Ammon's horn (tissue), 1 donor: ENCODE measurements at places on chromosomes 2 and 18.

DNA sequence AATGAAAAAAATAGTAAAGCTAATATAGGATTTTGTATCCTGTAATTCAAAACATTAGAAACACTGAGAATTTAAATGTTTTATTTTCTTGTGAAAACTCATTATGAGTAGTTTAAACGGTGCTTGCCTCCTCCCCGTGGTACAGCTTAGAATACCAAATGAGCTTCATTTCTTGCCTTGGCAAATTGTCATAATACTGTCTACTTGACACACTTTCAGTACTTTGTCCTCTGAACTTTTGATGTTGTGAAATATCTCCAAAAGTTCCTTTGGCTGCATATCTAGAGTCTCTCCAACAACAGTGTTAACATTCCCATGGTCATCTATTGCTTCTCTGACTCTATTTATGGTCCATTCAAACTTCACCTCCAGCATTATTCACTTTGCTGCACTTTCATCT lies 61.9 kb upstream of the EPB41L5 start:
- no peak for DNase-seq

GRCh38 chr18:3059272-3059671 lies 46.3 kb upstream of the LPIN2 start:
- no peak for DNase-seq

DNA sequence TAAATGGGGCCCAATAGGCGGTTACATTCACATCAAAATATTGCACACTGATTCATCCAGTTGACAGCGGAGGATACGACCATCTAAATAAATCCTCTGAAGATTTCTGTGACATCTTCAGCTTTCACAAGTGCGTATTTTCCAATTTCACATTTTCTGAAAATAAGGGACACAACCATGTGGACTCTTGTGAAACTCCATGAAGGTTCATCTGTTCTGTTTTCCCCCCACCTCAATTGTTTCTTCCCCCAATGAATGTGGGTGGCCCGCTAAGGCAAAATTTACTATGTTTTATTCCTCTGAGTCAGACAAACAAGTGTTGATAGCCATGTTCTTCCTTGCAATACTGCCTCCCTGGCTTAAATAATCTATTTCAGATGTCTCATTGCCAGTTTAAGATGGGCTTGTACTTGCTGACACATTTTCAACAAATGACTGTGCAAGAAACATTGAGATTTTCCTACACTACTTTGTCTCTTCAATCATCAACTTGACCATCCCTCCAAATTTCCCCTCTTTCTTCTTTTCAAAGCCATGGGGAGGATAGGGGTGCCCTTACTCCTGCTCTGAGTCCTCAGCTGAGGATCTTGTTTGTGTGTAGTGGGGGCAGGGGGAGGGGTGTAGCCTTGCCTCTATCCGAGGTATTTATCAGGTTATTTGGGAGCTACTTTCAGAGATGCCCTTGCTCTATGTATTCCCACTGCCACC lies 78.2 kb downstream of the BCL11A start:
- DNase-seq = no peak

DNA sequence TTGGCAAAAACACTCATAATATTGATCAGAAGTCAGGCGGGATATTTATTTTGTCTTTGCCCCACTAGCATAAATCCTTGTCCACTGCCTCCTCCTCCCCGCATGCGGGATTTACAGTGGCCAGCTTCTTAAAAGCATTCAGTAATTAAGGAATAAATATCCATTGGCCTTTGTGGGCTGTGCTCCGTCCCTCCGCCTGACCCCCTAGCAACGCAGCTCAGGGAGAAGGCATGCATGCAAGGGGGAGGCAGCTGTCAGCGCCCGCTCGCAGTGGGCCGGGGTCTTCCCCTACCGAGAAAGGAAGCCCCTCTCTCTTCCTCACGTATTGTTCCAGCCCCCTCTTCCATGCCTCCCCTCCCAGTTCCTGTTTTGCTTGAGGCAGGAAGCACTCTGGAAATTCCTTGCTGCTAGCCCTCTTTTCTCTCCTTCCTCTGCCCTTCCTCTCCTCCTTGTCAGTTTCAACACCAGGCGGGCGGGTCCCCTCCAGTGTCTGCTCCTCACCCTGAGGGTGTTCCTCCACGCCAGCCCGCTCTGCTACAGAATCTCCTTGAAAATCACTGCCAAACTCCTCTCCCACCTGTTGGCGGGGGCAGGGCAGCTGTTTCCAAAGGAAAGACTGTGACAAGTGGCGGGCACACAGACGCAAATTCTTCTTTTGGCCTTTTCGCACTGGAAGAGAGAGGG lies 60.1 kb downstream of the GBX2 start:
- DNase-seq = no peak

DNA sequence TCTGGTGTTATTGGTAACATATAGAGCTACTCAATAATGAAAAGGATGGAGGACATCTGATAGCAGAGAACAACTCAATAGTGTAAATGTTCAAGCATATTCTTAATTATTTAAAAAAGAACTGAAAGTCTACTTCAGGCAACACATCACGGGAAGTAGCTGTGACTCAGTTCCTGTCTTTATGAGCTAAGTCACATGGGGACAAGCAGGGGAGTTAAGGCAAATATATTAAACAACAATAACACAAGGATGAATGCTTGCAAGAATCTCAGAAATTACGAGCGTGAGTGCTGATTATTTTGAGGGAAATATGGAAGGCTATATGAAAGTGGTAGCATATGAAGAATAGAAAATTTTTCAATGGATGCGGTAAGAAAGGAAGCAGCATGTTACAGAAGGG lies 4.0 kb upstream of the HNMT start:
- DNase-seq = no peak

- DNase-seq = no peak
Observed at GRCh38 chr2:25043241-25043867, 1.5 kb downstream of the EFR3B start.

- DNase-seq = no peak
Observed at GRCh38 chr2:70936979-70937811, 1.5 kb downstream of the ATP6V1B1 start.

GRCh38 chr2:60422826-60423483 lies 130.5 kb downstream of the BCL11A start:
- DNase-seq = no peak

DNA sequence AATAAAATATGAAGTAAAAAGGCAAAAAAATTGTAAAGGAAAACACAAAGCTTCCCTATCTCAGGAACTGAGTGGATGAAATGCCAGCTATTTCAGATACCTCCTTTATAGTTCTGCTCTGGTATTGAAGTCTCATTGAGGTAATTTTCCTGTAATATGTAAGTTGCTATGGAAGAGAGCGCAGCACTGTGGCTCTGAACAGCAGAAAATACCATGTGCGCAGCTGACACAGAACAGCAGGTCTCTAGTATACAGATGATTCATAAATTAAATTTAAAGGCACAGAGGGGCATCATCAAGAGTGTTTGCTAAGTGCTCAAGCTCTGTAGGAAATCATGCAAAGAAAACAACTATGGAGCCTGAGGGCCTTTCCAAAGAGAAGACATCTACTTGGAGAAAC lies 315.3 kb upstream of the CDH7 start:
- no peak for DNase-seq

GRCh38 chr2:217325816-217326215 lies 466.0 kb upstream of the TNP1 start:
- no peak for DNase-seq

- no peak for DNase-seq
Observed at GRCh38 chr2:142893241-142893640, 15.8 kb downstream of the KYNU start.

DNA sequence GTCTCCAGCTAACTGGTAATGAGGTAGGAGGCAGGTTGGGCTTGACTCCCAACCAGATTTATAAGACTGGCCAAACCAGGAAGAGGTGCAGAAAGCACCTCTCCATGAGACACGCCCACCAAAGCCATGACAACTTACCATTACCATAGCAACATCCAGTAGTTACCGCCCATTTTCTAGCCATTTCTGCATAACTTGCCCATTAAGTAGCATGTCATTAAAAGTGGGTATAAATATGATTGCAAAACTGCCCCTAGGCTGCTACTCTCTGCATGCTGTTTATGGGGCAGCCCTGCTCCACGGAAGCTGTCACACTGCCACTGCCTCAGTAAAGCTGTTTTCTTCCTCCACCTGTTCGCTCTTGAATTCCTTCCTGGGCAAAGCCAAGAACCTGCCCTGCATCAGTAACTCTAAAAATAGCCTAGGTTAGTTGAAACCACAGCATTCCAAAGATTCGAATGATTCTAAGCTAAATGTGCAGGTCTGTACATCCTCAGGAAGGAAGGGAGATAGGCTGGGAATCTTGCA lies 131.9 kb downstream of the ATL2 start:
- no peak for DNase-seq

DNA sequence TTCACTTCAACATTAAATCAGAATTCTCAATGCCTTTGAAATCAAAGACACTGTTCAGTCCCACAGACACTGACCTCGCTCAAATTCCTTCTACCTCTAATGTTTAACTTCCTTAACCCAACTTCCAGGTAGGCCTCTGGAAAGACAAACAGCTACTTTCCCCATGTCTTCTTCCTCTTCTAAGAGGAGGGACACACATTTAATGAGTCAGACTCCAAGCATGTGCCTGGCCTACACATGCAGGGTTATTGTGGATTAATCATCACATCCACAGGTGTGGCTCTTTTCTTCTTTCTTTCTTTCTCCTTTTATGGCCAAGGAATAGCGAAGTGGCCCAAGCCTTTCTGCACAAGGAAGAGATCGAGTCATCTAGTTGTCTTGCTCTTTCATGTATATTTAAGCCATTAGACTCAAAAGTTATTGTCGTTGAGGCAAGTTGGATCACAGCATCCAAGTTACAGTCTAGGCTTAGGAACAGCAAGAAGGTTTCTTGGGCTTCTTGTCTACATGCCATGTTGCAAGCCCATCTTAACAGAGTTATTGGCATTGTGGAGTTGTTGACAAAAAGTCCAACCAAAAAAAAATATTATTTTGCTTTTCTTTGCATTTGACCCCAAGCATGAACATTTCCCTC lies 387.8 kb downstream of the IRS1 start:
- DNase-seq = no peak

- DNase-seq = no peak
Observed at GRCh38 chr18:24536834-24537233, 76.4 kb downstream of the HRH4 start.

- DNase-seq = peak; percentile 30
Observed at GRCh38 chr2:143607231-143608062, 478.2 kb downstream of the ARHGAP15 start.

GRCh38 chr2:134675314-134675713 lies 43.5 kb downstream of the TMEM163 start:
- DNase-seq = no peak

DNA sequence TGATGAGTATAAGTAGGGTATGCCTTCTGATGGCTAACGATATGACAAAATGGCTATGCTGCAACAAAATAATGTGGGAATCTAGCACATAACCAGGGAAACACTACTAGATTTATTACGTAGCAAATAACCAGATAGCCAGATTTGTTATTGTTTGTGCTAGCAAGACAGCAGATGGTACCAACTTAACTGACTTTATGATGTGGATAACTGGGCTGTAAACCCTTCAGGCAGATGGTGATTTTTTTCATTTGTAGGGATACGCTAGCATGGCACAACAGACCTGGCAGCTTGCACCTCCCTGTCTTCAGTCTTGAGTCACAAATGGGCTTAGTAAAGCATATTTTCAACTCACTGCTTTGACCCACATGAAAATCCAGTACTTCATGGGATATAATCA lies 48.7 kb downstream of the PRELID3A start:
- DNase-seq = no peak

- peak; percentile 81 for DNase-seq
Observed at GRCh38 chr2:26136451-26136850, 36.4 kb upstream of the GAREM2 start.

GRCh38 chr18:55501982-55502710 lies 85.8 kb downstream of the TCF4 start:
- DNase-seq = no peak

DNA sequence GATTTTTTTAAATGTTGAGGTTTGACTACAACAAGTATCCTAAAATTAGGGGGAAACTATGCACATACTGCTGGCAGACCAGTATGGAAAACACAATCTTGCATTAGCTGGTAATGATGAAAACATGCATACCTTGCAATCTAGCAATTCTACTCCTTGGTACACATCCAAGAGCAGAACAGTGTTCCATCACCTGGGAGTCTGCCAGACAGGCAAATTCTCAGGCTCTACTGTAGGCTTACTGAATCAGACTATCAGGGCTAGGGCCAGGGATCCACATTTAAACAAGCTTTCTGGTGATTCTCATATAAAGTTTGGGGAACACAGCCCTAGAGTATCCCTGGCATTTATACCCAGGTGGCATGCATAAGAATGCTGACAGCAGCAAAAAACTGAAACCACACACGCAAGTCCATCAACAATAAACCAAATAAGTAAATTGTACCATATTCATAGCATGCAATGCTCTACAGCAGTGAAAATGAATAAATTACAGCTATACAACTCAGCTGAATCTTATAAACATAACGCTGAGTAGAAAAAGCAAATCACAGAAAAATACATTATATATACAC lies 13.6 kb downstream of the CDH2 start:
- DNase-seq = no peak

- DNase-seq = no peak
Observed at GRCh38 chr2:227482638-227483340, 10.8 kb downstream of the AGFG1 start.

DNA sequence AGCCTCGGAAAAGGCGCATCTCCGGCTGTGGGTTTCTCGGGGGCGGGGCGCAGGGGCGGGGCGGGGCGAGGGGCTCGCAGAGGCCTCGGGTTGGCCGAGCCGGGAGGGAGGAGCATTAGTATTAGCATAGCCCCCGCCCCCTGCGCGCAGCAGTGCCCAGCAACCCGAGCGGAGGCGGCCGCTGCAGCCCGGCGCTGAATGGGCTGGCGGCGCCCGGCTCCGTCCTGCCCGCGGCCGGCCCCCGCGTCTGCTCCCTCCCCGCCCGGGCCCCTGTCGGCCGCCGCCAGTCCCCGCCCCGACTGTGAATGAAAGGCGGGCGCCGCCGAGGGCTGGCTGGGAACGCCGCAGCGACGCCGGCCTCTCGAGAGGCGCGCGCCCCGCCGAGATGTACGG lies at the start of gene EFR3B:
EFR3B (plus strand) TSS at position 149 of the 393 bp plus-strand sequence; CDS start at position 386, 237 bp downstream.
- DNase-seq = peak; percentile 98

DNA sequence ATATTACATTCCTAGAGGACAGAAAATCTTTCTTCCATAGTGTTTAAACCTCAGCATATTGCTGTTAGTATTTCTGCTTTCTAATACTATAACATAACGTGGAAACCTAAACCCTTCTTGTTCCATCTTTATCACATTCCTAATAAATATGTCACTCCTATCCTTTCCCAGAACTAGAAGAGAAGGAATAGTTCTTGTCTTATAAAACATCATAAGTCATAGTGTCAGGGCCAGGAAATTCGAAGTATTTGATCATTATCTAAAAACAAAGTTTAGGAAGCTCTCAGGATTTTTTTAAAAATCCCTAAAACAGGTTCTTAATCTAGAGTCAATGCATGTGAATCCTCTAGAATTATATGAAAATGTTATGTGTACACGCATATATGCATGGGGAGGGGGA lies 2.0 kb downstream of the NHEJ1 start:
- no peak for DNase-seq

- DNase-seq = no peak
Observed at GRCh38 chr18:35387152-35387571, 10.0 kb upstream of the ZNF396 start.

GRCh38 chr18:74479486-74480148 lies 16.5 kb upstream of the CNDP2 start:
- no peak for DNase-seq
